ENCODE measurements at places on chromosomes 12 and 14. TPM values are rescaled to one million over a fixed set of nuclear protein-coding genes. Genes with fewer than 3 reads are reported as not detected.

GRCh38 chr14:100714258-100714892, 12.3 kb upstream of the DLK1 start:
- no peak for DNase-seq
- no peaks in the 10 kb centered on the region for H3K27me3 ChIP-seq
- no peaks in the 10 kb centered on the region for H3K36me3 ChIP-seq
- peaks cover 20% of the 10 kb centered on the region for H3K4me1 ChIP-seq

DNA sequence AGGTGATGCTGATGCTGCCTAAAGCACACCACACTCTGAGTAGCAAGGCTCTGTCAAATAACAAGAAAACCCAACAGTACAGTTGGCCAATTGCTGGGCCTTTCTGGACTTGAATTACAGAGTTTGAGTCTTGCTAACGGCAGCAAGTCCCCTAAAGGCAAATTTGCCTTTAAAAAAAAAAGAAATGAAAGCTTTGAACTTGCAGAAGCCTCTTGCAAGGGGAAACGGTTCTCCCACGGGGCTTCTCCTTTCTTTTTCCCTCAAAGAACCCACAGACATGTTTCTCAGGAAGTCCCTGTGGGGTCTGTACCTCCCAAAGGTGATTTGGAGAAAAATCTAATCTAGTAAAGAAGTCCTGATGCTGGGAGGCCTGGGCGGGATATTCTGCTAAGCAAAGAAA, 191.3 kb upstream of the MYL2 start:
- DNase-seq = no peak
- peaks cover 3% of the 10 kb centered on the region for H3K27me3 ChIP-seq
- no peaks in the 10 kb centered on the region for H3K4me1 ChIP-seq

- no peaks in the 10 kb centered on the region for H3K27me3 ChIP-seq
- no peak overlapping the region for H3K4me3 ChIP-seq
- no peaks in the 10 kb centered on the region for H3K36me3 ChIP-seq
- H3K27ac ChIP-seq = no peak overlapping the region
- H3K4me1 ChIP-seq = no peaks in the 10 kb centered on the region
Observed at GRCh38 chr12:30466093-30466585, 229.5 kb downstream of the IPO8 start.

DNA sequence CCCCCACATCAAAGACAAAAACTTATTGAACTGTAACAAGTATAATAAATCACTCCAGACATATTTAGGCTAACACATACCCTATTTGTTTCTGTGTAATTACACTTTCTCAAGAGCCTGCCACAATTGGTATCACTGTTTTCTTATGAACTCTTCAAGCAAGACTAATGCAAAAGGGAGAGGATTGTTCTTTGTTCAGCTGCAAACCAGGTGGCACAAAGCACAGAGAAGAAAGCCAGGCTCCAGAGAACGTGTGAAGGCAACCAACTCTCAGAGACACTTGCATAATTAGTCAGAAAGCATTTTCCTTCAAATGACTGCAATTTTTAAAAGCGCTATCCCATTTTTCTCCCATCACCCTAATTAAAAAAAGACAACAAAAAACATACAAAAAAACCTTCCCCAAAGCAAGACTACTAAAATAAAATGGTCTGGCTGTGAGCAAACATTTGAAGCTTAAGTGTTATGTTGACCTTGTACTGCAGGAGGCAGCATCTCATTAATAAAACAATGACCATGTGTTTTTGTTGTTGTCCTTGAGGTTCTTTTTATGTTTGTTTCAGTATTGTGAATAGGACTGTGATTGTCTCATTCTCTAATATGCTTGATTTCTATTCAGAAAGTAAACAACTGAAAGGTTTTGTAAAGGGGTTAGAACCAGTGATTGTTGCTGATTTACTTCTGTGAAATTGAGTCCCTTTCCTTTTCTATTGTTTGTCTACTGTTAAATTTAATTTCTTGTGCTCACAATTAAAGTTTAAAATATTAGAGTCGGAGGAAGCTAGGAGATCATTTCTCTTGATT, 452.7 kb upstream of the PDE3A start:
- no peaks in the 10 kb centered on the region for H3K36me3 ChIP-seq
- no peaks in the 10 kb centered on the region for H3K27me3 ChIP-seq
- H3K27ac ChIP-seq = no peak overlapping the region
- H3K4me1 ChIP-seq = no peaks in the 10 kb centered on the region
- no peak overlapping the region for H3K4me3 ChIP-seq

- DNase-seq = no peak
- no peak overlapping the region for H3K27ac ChIP-seq
- no peaks in the 10 kb centered on the region for H3K4me1 ChIP-seq
- peaks cover 26% of the 10 kb centered on the region for H3K27me3 ChIP-seq
Observed at GRCh38 chr12:52913431-52913821, 8.6 kb upstream of the KRT8 start.

- no peak overlapping the region for H3K4me3 ChIP-seq
- no peaks in the 10 kb centered on the region for H3K4me1 ChIP-seq
- no peaks in the 10 kb centered on the region for H3K27me3 ChIP-seq
- DNase-seq = no peak
- H3K27ac ChIP-seq = no peak overlapping the region
Observed at GRCh38 chr12:92845329-92845728, 83.8 kb downstream of the EEA1 start.

DNA sequence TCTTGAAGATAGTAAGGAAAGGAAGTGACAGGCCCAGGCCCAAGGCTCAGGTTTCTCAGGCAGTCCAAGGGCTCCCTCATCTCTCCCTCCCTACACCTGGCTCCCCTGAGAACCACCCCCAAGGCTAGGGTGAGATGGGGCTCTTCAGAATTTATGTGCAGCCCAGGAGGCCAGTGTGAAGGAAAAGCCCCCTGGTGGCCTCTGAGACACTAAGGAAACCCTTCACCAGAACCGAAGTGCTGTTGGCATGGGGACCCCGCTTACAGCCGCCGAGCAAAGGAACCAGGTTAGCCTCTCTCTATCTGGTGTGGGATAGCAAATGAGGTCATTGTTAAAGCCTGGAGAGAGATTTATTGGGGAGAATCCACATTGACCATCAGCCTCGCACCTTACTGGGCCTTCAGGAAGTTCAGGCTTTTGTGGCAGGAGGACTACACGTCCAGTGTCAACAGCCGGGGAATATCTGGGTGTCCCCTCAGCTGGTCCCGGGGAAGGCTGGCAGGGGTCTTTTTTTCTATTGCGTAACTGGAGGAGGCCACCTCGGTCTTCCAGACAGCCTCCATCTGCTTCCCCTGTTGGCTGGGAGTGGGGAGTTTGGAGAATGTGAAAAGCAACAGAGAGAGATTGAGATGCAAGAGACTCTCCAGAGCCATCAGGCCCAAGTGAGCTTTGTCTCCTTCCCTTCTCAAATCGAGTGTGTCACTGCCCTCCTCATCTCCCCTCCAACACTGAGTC, 18.1 kb downstream of the FAM186B start:
- peaks cover 8% of the 10 kb centered on the region for H3K4me1 ChIP-seq
- H3K27ac ChIP-seq = no peak overlapping the region
- no peaks in the 10 kb centered on the region for H3K27me3 ChIP-seq
- DNase-seq = no peak
- H3K36me3 ChIP-seq = peaks cover 43% of the 10 kb centered on the region

DNA sequence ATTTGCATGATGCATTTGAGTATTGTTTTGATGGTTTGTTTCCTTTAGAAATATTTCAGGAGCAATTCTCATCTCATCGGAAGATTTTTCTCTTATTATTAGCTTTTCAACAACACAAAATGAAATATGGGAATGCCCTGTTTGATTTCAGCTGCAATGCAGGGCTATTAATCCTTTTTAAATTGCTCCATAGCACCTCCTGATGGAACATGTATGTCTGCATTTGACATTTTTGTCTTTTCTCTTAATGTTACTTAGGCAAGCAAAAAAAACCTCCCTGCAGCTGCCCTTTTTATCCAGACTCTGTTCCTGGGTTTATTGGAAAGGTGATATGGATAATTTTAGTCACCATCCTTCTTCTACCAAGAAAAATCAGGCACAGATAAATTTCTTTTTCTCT, 895.8 kb downstream of the RPS29 start:
- no peak for DNase-seq
- no peak overlapping the region for H3K4me3 ChIP-seq
- H3K27ac ChIP-seq = no peak overlapping the region
- H3K4me1 ChIP-seq = no peaks in the 10 kb centered on the region
- H3K36me3 ChIP-seq = no peaks in the 10 kb centered on the region

GRCh38 chr14:88323523-88324199, 592 bp upstream of the KCNK10 start:
- H3K27me3 ChIP-seq = no peaks in the 10 kb centered on the region
- H3K4me3 ChIP-seq = peak overlapping the region; percentile 63
- no peaks in the 10 kb centered on the region for H3K36me3 ChIP-seq
- H3K27ac ChIP-seq = no peak overlapping the region
- H3K4me1 ChIP-seq = peaks cover 46% of the 10 kb centered on the region

GRCh38 chr12:7092229-7092985, at the start of gene C1R:
Gene C1R (minus strand): TSS chr12:7092445. CDS start chr12:7092388, 57 bp downstream.
- peaks cover 47% of the 10 kb centered on the region for H3K4me1 ChIP-seq
- H3K27ac ChIP-seq = peak within 1 kb of the TSS; percentile 78
- H3K4me3 ChIP-seq = peak within 1 kb of the TSS; percentile 68
- H3K36me3 ChIP-seq = peaks cover 26% of the 10 kb centered on the region
- no peaks in the 10 kb centered on the region for H3K27me3 ChIP-seq

GRCh38 chr14:105475269-105476096, 862 bp downstream of the CRIP2 start:
- no peak for DNase-seq
- H3K36me3 ChIP-seq = peaks cover 28% of the 10 kb centered on the region
- H3K4me3 ChIP-seq = peak overlapping the region; percentile 71
- H3K27ac ChIP-seq = peak overlapping the region; percentile 81

- no peaks in the 10 kb centered on the region for H3K27me3 ChIP-seq
- H3K4me3 ChIP-seq = no peak overlapping the region
- DNase-seq = no peak
- H3K4me1 ChIP-seq = no peaks in the 10 kb centered on the region
- no peaks in the 10 kb centered on the region for H3K36me3 ChIP-seq
Observed at GRCh38 chr14:101065246-101065645, 161.7 kb upstream of the RTL1 start.

GRCh38 chr14:34676516-34677211, 37.7 kb downstream of the CFL2 start:
- H3K4me1 ChIP-seq = no peaks in the 10 kb centered on the region
- H3K27me3 ChIP-seq = no peaks in the 10 kb centered on the region
- H3K27ac ChIP-seq = no peak overlapping the region
- no peak overlapping the region for H3K4me3 ChIP-seq
- H3K36me3 ChIP-seq = no peaks in the 10 kb centered on the region

DNA sequence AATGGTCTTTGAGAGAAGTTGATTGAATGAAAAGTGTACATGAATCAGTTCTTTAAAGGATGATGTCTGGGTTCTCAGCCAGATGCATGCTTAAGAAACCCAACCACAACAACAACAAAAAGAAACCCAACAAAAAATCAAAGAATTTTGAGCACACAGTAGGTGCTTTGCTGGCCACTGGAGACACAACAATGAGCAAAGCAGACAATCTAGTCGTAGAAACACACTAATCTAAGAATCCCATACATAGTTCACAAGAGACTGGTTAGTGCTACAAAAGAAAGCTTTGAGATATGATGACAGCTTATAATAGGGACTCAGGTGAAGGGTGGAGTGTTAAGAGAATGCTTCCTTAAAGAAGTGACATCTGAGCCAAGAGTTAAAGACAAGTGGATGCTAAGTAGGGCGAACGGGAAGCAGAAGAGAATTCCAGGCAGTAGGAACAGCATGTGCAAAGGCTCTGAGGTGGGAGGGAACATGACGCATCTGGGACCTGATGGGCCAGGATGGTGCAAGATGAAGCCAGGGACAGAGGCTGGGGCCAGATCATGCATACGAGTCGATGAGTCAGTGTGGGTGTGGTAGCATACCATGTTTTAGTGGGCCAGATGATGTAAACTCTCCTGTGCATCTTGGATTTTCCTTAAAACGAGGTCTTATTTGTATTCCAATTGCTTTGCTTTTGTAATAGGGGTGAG, 4.6 kb upstream of the HIP1R start:
- no peaks in the 10 kb centered on the region for H3K36me3 ChIP-seq
- no peaks in the 10 kb centered on the region for H3K27me3 ChIP-seq
- H3K27ac ChIP-seq = no peak overlapping the region
- H3K4me3 ChIP-seq = no peak overlapping the region

DNA sequence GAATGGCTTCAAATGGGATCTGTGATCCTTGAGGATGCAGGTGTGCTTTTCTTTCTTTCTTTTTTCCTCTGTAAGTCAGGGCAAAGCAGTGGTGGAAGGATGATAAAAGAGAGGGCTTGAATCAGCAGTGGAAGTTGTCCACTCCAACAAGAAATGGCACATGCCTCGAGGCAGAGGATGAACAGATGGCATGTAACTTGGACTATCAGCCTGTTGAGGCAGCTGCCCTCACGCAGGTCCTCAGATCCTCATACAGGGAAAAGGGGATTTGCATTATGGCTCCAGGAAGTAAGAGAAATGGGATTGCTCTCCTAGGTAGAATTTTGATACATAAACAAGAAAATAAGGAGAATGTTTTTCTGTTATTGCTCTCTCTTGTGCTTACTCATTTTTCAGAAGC, 368.0 kb downstream of the FUT8 start:
- peaks cover 27% of the 10 kb centered on the region for H3K27me3 ChIP-seq
- H3K36me3 ChIP-seq = no peaks in the 10 kb centered on the region
- H3K4me3 ChIP-seq = no peak overlapping the region
- no peak for DNase-seq

- H3K36me3 ChIP-seq = no peaks in the 10 kb centered on the region
- H3K4me1 ChIP-seq = peaks cover 7% of the 10 kb centered on the region
- no peak for DNase-seq
- H3K4me3 ChIP-seq = no peak overlapping the region
Observed at GRCh38 chr14:60636879-60637478, 12.3 kb downstream of the SIX1 start.

DNA sequence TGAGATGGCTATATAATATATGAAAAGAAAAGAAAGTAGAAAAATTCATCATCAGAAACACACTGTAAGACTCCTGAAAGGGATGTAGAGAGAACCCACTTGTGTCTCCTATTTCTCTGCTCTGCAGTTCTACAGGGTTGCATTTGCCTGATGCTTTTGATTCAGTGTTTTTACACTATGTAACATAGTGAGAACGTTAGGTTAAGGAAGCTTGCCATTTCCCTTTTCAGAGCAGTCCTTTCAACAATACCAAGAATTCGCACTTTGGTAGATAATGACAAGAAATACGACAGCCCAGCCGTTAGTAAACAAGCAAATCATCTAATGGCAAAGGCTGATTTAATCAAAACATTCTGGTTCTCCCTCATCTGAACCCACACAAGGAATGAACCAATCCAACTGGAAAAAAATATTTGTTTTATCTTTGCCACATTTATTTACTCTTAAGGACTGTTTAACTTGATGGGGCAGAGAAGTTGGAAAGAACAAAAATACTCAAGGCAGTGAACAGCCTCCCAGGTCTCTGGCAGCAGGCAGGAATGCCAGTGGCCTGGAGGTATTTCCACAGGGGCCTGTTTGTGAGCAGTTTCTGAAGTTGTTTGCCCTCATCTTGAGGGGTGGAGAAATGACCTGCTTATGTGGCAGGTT, 30.8 kb upstream of the SOCS2 start:
- H3K27me3 ChIP-seq = no peaks in the 10 kb centered on the region
- no peak overlapping the region for H3K27ac ChIP-seq
- DNase-seq = no peak
- H3K36me3 ChIP-seq = no peaks in the 10 kb centered on the region

The GPRC5D gene
- total RNA-seq = not detected

The PRB2 gene
- not detected for total RNA-seq

The CLEC4E gene
- total RNA-seq = 0.12 TPM

The PLEKHD1 gene
- total RNA-seq = 0.19 TPM

The RHEBL1 gene
- total RNA-seq = not detected

The CLEC2A gene
- not detected for total RNA-seq

The LHX5 gene
- not detected for total RNA-seq
